ENCODE measurements at places on chromosomes 2 and 18.

GRCh38 chr2:196839574-196839973 is 30.4 kb upstream of the C2orf66 start:
- no peak for DNase-seq

- DNase-seq: no peak
These were observed 54.0 kb upstream of the STRN start for GRCh38 chr2:37020212-37020886.

DNA sequence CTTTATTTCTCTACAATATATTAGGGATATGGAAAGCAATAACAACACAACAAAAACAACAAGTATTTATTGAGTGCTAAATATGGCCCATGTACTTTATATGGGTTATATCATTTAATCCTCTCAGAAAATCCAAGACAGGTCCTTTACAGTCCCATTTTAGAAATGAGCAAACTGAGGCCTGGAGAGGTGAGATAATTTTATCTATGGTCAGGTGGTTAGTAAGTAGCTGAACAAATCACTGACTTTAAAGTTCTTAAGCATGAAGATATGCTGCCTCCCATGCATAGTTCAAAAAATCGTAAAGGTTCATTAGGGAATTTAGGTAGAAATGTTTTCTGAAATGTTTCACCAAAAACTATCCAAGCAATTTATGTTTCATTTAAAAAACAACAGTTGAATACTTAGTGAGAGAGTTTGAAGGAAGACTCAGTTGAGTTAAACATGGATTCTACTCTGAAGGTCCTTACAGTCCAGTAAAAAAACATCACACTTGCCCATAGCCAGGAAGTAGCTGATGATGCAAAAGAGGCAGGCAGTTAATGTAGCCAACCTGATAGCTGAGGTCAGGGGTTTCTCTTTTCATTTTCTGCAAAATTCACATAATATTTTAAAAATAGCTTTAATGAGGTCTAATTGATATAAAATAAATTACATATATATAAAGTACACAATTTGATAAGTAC is 7.6 kb upstream of the NFE2L2 start:
- DNase-seq: no peak

DNA sequence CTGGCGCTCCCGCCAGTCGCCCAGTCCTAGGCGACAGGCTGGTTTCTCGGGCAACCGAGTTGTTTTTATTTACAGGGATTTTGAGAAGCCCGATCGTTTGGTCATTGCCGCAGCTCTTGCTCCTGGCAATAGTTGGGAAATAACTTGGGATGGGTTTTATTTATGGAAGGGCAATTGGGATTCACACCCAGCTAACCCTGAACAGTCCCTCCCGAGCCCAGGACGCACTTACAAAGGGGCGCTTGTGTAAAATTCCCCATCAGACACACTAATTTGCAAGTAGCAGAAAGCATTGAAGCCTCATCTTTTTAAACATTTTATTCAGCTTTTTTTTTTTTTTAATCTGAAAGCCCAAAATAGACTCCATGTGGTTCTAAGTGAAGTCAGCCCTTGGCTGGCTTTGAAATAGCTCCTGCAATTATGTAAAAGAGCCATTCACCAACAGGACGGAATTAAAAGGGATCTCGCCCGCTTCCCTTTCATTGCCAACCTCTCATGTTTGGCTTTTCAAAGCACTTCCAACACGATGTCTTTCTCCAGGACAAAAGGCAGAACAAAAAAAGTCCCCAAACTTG is 3.6 kb upstream of the GBX2 start:
- no peak for DNase-seq

- DNase-seq: no peak
These were observed 447.6 kb upstream of the ID2 start for GRCh38 chr2:8234253-8234652.

GRCh38 chr2:168518555-168519066 is 62.5 kb downstream of the CERS6 start:
- no peak for DNase-seq

DNA sequence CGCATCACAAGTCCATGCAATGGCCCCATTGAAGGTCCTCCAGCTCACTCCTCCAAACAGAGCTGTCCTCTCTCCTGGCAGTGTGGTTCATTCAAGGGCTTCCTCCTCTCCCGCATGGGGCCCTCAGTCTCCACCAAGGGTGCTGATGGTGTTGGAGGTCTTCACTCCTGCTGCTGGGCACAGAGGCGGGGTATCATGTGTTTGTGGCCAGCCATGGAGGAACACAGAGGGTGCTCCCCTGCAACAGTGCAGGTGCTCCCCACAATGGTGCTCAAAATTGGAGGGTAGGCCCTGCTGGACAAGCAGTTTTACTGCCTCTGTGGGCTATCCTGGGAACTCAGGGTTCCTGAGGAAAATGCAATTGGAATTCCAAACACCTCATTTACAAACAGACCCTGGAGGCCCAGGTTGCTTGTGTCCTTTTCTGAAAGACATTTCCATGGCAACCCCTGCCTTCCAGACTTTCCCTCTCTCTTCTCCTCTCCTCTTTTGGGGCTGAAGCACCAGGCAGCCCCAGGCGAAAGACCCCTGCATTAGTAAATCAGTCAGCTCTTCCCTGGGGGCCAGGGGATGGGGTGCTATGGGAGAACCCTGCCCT is 256.0 kb downstream of the HAUS1 start:
- no peak for DNase-seq
